ENCODE measurements at places on chromosomes 4 and X.

- no peak for DNase-seq
Measured at GRCh38 chr4:125338814-125339213, 24.1 kb downstream of the FAT4 start.

DNA sequence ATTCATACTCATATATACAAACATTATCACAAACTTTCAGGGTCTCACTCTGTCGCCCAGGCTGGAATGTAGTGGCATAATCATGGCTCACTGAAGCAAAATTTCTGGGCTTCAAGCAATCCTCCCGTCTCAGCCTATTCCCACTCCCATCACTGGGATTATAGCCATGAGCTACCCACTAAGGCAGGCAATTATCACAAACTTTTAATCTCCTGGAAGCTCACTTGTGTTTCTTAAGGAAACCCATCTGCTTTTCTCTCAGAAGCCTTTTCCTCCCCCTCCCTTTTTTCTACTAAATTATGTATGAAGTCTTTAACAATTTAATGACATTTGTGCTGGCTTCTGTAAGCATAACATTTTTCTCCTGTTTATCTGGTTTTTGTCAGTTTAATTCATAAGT lies 170.5 kb downstream of the AREG start:
- no peak for DNase-seq

DNA sequence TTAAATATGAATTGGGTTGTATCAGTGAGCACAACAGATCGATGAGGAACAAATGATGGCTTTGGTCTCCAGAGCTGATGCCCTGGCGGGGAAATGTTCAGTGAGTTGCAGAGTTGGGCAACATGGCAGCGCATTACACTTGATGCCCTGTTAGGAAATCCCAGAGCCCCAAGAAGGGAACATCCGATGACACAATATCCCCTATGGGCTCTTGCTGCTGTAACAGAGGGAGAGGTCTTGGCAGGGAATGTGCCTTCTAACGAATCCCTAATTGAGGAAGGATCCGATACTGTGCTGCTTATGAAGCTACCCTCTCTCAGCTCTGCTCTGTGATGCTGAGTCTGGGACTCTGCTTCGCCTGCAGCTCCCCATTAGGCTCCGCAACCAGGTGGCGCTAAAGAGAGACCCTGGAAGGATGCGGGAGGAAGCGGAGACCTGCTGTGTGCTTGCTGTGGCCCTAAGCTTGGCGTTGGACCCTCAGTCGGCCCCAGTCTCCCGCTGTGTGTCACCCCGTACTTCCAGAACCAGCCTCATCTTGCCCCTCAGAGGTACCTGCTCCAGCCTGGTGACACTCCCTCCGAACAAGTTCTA lies 38.9 kb downstream of the PDHA1 start:
- DNase-seq: peak; percentile 37

DNA sequence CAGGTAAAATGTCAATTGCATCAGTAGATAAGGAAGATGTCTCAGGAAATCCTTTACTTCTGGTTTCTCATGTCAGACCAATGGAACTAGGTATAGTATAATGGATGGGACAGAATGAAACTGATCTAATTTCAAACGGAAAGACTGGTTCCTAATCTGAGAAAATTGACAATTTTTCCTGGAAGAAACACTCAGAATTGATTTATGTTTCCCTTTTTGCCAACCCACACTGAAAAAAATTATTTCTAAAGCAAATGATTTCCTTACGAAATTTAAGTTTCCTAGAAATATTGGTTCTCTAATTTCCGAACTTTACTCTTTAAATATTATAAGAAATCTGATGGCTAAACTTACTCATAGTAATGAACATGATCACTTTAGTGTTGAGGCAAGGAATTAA lies 19.1 kb downstream of the PPAT start:
- no peak for DNase-seq

GRCh38 chr4:28788929-28789490 lies 1928.4 kb downstream of the STIM2 start:
- DNase-seq: no peak

DNA sequence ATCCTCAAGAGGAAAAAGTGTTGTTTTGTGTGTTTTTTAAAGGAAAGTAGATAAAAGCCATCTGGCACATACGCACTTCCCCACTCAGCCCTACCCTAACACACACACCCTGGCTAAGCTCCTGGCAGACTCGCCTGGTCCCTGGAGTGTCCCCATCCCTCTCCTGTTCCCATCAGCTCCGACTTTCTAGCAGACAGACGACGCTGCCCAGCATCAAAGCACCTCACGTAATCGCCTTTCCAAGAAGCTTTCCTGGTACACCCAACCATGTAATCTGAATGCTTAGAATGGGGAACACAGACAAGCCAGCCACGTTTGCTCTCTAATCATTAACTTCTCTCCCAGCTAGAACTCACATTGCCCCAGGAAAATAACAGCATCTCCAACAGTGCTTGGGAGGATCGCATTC lies 116.2 kb downstream of the AFAP1 start:
- DNase-seq: no peak

GRCh38 chrX:16678689-16679088 lies 28.7 kb downstream of the S100G start:
- DNase-seq: no peak

DNA sequence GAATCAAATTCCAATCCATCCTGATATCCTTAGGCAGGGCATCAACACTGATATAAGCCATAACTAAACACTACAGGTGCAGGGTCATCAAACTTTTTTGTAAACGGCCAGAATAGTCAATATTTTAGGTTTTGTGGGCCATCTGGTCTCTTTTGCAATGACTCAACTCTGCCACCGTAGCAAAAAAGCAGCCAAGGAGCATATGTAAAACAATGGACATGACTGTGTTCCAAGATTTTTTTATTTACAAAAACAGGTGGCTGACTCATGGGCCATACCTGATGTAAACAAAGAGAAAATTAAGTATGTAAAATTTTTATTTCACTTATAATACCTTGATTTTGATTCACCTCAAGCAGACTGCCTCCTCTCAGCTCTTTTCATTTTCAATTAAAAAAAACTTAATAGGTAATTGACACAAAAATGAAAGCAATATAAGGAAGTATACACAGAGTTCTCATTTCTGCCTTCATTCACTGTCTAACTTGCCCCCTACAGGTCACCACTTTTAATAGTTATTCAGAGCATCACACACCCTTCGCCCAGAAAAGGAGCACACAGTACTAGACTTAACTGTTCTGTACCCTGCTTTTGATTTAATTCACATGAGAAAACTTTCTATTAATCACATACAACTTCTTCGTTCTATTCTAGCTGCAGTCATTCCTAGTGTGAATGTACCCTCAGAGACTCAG lies 35.3 kb upstream of the GPM6B start:
- no peak for DNase-seq

DNA sequence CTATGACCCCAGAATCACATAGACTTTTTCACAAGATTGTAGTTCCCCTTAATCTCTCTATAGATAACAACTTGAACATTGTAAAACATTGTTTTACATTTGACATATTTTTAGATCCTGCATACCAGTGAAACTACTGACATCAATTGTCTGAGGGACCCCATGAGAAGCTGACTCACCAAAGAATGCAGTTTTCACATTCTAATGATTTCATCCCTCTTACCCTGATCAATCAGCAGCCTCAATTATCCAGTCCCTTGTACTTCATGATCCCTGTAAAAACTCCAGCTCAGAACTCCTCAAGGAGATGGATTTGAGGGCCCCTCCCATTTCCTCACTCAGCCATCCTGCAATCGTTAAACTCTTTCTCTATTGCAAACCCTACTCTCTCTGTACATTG lies 411.0 kb upstream of the NDST3 start:
- DNase-seq: no peak

DNA sequence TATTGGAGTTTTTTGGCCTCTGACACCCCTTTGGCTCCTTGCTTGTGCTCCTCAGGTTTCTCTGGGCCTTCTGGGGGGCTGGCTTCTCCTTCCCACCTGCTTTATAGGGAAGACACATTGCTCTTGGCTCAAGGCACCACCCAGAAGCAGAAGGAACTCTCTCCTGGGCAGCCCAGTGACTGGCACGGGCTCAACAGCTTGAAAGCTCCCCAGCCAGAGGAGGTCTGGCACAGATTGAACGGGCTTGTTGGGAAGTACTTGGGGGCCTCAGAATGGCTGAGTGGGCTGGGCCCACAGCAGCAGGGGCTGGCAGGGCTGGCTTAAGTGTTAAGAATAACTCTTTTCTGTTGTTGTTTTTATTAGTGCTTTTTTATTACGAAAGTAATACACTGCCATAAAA lies 11.2 kb upstream of the ZNF185 start:
- DNase-seq: no peak

GRCh38 chr4:78370631-78371372 lies 180.8 kb upstream of the ANXA3 start:
- no peak for DNase-seq

DNA sequence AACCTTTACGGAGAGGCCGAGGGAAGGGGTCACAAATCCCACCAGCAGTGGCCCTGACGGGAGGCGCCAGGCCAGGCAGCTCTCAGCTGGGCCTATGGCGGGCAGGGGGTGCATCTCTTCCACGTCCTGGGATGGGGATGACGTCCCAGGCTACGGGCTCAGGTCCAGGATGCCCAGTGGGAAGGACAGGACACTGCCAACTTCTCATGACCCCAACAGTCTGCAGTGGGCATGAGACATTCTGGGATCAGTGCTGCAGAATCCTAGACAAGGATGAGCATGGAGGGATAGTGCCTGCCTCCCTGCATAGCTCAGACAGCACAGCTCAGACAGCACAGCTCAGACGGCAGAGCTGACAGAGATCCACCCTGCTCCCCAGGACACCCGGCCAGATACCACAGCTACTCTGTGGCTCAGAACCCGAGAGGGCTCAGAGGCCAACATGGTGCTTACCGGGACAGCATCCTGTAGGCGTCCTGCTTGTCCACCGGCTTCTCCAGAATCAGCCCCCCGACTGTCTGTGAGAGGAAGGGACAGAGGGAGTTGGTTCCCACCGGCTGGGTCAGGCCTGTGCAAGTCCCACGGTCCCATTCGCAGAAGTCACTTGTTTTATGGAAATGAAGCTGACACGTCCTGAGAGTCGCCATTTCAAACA lies 17.3 kb downstream of the ASMTL start:
- DNase-seq: no peak
